ENCODE measurements at places on chromosomes 12 and 14. TPM values are rescaled to one million over a fixed set of nuclear protein-coding genes. Genes with fewer than 3 reads are reported as not detected.

The IL22 gene
- polyA plus RNA-seq, result not detected

The KLHL33 gene
- 0.21 TPM for polyA plus RNA-seq

The RNASE7 gene
- polyA plus RNA-seq, result not detected

The MGST1 gene
- polyA plus RNA-seq, result 9.1 TPM

The WIF1 gene
- polyA plus RNA-seq, result not detected

The TAS2R31 gene
- not detected for polyA plus RNA-seq

The ZFYVE1 gene
- polyA plus RNA-seq, result 10.7 TPM

The KRT83 gene
- not detected for polyA plus RNA-seq

The SIX4 gene
- polyA plus RNA-seq, result not detected

The CMTM5 gene
- 0.27 TPM for polyA plus RNA-seq

The GPR162 gene
- polyA plus RNA-seq, result not detected

The CD163L1 gene
- polyA plus RNA-seq, result not detected

The DPPA3 gene
- polyA plus RNA-seq, result not detected

The CLECL1 gene
- polyA plus RNA-seq, result 3.5 TPM

The SLC8A3 gene
- 0.21 TPM for polyA plus RNA-seq

The SERPINA10 gene
- polyA plus RNA-seq, result not detected

The EXOC3L4 gene
- polyA plus RNA-seq, result not detected

The GSKIP gene
- 21.2 TPM for polyA plus RNA-seq

The LRP6 gene
- polyA plus RNA-seq, result not detected

The NAV3 gene
- polyA plus RNA-seq, result not detected

The MSRB3 gene
- polyA plus RNA-seq, result 3.0 TPM

The PLEKHH1 gene
- polyA plus RNA-seq, result not detected

The LRP10 gene
- polyA plus RNA-seq, result 74.6 TPM

The LPAR5 gene
- polyA plus RNA-seq, result 11.6 TPM

The TMTC1 gene
- polyA plus RNA-seq, result not detected

The TNFAIP2 gene
- 0.91 TPM for polyA plus RNA-seq

The KDM5A gene
- polyA plus RNA-seq, result 89.5 TPM

The KRT2 gene
- 1.3 TPM for polyA plus RNA-seq

The SYT1 gene
- not detected for polyA plus RNA-seq

The ADAMTS20 gene
- not detected for polyA plus RNA-seq

The OLR1 gene
- polyA plus RNA-seq, result not detected

The PZP gene
- polyA plus RNA-seq, result not detected

The FAM186B gene
- polyA plus RNA-seq, result not detected

The KRT79 gene
- polyA plus RNA-seq, result not detected

The HOXC11 gene
- not detected for polyA plus RNA-seq

The TEAD4 gene
- not detected for polyA plus RNA-seq

The KCNJ8 gene
- not detected for polyA plus RNA-seq

The MYL2 gene
- polyA plus RNA-seq, result not detected

The AMHR2 gene
- polyA plus RNA-seq, result not detected

The SIX6 gene
- not detected for polyA plus RNA-seq

The CIDEB gene
- 81.9 TPM for polyA plus RNA-seq

The ISCA2 gene
- 46.2 TPM for polyA plus RNA-seq

The SYCP3 gene
- 0.18 TPM for polyA plus RNA-seq

The OR6J1 gene
- polyA plus RNA-seq, result not detected

The EPS8 gene
- polyA plus RNA-seq, result 2.0 TPM

The PPFIA2 gene
- not detected for polyA plus RNA-seq

The SSTR1 gene
- not detected for polyA plus RNA-seq

The KCNC2 gene
- polyA plus RNA-seq, result not detected

Data from immature natural killer cell (primary cell).